ENCODE measurements at places on chromosomes 2 and 18.

- DNase-seq = no peak
These were observed 124.7 kb downstream of the MREG start for GRCh38 chr2:215888680-215889079.

- no peak for DNase-seq
These were observed 116.4 kb upstream of the PPP1CB start for GRCh38 chr2:28635191-28635611.

GRCh38 chr2:60899230-60899891 is 18.0 kb downstream of the REL start:
- no peak for DNase-seq

DNA sequence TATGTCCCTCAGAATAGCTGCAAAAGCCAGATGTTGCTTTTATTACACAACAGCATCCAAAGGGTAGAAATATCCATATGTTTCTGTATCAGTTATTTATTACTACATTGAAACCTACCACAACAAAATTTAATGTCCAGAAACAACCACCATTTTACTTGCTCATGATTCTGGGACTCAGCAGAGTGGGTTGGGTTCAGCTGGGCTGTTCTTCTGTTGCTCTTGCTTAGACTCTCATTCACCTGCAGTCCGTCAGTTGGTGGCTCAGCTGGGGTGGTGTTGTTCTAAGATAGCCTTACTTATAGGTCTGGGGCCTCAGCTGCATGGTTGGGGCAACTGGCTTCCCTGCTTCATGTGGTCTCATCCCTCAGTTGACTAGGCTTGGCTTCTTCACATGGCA is 21.7 kb downstream of the AQP4 start:
- no peak for DNase-seq

GRCh38 chr2:136823291-136823690 is 57.9 kb downstream of the THSD7B start:
- DNase-seq = no peak

- DNase-seq = no peak
These were observed 58.9 kb upstream of the STK17B start for GRCh38 chr2:196230061-196230854.

DNA sequence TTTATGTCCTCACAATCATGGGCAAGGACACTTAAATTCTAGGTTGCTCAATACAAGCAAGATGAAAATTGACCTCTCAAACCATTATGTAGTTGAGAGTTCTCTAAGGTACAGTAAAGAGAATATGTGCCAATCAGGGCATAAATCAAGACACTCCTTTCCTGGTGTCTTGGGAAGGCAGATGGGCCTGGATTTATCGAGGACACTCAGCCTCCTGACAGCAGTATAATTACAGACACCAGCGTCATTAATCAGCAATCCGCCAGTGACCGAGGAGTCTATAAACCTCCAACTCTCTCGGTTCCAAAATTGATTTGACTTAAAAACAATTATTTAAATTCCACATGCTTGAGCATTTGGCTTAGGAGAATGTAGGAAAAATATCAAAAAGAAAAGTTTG is 75.7 kb upstream of the DAPL1 start:
- no peak for DNase-seq

DNA sequence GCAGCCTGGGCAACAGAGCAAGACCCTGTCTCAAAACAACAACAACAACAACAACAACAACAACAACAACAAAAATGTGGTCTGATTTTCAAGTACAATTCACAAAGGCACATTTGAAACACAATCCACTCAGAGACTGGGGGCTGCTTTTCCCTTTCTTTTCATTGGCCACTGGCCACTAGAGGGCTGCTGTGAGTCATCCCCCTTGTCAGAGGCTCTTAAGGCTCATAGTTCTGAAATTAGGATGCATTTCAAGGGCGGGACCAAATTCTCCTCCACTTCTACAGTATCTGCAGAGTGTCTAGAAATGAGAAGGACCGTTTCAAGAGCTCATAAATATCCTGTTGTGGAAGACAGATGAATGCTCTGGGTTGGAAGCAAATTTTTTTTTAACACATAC is 285.4 kb downstream of the NRXN1 start:
- no peak for DNase-seq
